MM.1S (cell line): ENCODE measurements at places on chromosomes 6 and 20.

- DNase-seq = no peak
Observed at GRCh38 chr6:7121700-7122241, 14.0 kb downstream of the RREB1 start.

DNA sequence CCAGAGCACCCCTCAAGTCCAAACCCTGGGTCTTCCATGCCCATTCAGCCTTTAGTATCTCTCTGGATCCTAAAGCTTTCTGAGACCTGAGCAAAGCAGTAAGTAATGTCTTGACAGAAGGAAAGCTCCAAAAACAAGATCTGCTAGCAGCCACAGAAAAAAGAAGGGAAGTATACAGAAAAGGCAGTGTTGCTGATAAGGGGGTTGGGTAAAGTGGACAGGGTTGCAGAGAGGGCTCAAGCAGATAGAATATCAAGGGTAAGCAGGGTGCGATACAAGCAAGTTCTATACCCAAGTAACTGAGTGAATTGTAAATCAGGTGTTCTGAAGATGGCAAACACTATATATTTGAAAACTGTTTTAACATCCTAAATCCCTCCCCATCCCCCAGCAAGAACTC is 113.4 kb upstream of the CARMIL1 start:
- DNase-seq = no peak

GRCh38 chr6:159119791-159120190 is 49.4 kb upstream of the FNDC1 start:
- DNase-seq = no peak

DNA sequence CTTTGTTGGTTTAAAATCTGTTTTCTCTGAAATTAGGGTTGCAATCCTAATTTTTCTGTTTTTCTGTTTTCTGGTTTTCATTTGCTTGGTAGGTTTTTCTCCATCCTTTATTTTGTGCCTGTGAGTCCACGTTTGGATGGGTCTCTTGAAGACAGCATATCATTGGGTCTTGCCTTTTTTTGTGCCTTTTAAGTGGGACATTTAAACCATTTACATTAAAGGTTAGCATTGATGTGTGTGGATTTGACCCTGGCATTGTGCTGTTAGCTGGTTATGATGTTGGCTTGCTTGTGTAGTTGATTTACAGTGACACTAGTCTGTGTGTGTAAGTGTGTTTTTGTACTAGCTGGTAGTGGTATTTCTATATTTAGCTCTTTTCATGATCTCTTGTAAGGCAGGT is 28.0 kb upstream of the CST5 start:
- no peak for DNase-seq

- no peak for DNase-seq
Observed at GRCh38 chr20:37827605-37828004, 75.3 kb upstream of the VSTM2L start.

GRCh38 chr6:65410309-65410708 is 296.7 kb downstream of the EYS start:
- DNase-seq = no peak

- DNase-seq = no peak
Observed at GRCh38 chr6:41302638-41303037, 16.2 kb upstream of the TREM1 start.
